ENCODE measurements at places on chromosomes 5 and 9.

DNA sequence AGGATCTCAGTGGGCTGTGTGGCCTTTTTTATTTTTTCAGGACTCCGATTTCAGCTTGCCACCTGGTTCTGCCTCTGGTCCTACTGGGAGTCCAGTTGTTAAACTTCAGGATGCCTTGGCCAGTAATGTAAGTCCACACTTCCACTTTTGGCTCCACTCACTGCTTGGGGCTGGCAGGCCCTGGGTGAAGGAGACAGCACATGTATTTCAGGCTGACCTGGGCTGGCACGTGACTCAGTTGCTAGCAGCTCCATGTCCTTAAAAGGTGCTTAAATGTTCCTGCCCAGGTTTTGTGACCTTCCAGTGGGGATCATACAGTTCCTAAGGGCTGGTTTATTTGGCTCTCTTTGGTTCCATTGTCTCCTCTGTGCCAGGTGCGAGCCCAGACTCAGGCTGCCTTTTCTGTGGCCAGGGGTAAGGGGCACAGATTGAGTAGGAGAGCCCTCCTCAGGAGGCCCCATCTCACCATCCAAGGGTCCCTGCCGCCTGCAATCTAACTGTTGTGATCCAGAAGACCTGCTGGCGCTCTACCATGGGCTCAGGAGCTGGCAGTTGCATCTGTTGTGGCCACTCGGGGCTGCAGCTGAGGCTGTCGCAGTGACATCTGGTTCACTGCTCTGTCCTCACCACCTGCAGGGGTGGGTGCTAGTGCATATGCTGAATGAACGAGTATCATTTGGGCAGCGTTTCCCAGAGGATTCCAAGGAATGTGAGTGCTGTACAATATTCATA, 19.2 kb upstream of the POMT1 start:
- no peak for DNase-seq

- no peak for DNase-seq
Measured at GRCh38 chr5:62791059-62791458, 212.4 kb downstream of the LRRC70 start.

DNA sequence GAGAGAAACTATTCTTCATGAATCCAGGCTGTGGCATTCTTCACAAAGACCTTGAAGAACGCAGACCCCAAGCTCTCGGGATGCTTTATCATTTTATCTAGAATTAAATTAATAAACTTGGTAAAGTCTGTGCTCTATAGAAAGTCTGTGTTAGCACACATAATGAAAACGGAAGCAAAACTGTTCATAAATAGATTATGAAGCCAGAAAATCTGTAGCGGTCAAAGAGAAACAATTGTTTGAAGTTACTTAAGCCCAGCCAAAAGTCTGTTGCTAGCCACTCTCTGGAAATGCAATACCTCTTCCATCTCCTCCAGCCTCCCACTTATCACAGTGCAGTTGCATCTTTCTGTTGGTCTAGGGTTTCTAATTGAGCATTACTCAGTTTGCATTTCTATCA, 375.9 kb downstream of the KIF4B start:
- DNase-seq = no peak

DNA sequence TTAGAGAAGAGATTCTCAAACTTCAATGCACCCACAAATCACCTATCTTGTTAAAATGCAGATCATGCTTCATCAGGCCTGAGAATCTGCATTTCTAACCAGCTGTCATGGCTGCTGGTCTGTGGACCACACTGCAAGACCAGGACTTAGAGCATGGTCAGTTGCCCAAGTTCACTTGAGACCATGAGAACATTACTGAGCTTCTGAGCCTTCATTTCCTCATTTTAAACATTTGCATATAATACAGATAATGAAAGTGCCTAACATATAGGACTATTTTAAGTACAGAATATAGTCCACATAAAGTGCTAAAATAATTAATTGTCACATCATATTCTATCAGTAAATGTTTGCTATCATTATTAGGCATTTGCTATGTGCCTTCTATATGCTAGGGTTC, 260.8 kb upstream of the TNC start:
- DNase-seq = no peak

- no peak for DNase-seq
Measured at GRCh38 chr5:33474931-33475499, 34.2 kb downstream of the TARS1 start.

DNA sequence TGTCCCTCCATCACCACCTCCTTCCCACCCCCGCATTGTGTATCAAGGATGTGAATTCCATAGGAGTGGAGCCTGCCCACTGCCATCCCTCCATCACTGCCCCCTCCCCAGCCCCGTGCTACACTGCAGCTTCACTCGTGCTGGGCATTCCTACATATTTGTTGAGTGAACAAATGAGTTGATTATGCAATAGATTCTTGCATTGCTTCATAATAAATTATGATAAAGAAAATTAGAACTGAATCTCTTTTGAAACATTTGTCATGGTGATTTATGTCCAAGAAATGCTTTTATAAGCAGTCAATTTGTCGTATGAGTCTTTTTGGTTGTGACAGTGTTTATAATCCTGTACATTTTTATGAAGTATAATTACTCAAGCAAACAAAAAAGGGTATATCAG, 83.2 kb downstream of the IRX1 start:
- DNase-seq = no peak

GRCh38 chr5:91712718-91713117, 329.6 kb upstream of the ARRDC3 start:
- DNase-seq = no peak

- no peak for DNase-seq
Measured at GRCh38 chr5:31990701-31991110, 183.4 kb downstream of the GOLPH3 start.

DNA sequence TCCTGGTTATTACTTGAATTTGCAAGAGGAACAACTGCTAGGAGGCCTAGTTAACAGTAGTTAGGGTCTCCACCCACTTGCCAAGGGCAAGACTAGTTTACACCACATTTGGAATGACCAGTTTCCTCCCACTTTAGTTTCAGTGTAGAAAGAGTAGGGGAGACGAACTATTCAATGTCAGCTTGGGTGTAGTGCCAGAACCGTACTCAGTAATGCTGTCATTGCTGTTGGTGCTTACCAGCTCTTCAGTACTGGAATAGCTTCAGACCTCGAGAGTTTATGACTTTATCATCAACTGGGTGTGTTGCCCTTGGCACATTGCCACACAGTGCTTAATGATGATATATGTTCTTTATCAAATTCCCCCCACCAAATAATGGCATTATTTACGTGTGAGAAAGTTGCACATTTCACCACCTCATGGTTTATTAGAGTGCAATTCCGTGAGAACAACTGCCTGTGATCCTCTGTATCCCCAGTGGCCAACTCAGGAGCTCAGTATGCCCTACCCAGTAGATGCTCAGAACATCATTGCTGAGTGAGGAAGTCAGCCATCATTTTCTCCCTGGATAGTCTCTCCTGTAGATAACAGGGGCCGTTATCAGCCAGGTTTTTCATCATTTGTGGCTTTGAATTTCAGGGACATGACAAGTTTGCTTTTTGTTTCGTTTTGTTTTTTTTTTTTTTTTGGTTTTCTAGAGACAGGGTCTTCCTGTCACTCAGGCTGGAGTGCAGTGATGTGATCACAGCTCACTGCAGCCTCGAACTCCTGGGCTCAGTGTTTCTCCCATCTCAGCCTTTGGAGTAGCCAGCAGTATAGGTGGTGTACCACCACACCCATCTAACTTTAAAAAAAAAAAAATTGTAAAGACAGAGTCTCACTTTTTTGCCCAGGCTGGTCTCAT, 67.3 kb downstream of the DOCK8 start:
- DNase-seq = no peak

DNA sequence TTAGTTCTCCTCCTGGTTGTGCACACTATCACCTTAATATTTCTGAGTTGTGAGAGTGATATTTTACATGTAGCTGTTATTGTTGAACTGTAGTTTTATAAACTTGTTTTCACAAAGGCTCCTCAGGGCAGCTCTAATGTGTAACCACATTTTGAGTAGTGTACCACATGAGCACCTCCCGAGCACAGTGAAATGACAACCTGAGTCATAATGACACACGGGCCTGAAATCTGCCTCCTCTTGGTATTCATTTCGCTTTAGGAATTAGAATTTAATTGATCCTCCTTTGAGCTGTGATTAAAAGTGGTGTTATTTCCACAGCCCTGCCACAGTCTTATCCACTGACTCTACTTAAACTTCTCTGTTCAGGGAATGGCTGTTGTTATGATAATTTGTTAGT, 7.9 kb downstream of the MTRR start:
- DNase-seq = no peak

GRCh38 chr5:149325166-149325735, 20.0 kb upstream of the GRPEL2 start:
- DNase-seq = no peak

- no peak for DNase-seq
Measured at GRCh38 chr5:15009420-15009819, 137.8 kb upstream of the ANKH start.

- DNase-seq = no peak
Measured at GRCh38 chr9:122124048-122124447, 30.9 kb upstream of the TTLL11 start.

DNA sequence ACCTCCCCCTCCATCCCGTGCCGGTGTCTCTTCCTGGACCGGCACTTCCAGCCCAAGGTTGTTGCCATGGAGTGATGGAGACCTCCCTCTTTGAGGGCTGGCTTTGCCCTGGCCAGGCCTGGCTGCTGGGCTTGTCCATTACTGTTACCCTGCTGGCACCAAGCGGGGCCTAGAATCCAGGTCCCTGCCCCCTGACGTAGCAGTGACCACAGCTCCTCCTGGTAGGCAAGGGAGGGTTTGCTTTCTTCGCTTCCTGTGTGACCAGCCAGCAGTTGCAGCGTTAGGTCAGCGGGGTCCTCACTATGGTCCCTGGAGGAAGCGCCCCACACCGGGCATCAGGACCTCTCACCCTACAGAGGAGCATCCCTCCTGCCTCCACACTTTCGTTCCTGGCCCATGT, 146.7 kb upstream of the COL5A1 start:
- DNase-seq = no peak

DNA sequence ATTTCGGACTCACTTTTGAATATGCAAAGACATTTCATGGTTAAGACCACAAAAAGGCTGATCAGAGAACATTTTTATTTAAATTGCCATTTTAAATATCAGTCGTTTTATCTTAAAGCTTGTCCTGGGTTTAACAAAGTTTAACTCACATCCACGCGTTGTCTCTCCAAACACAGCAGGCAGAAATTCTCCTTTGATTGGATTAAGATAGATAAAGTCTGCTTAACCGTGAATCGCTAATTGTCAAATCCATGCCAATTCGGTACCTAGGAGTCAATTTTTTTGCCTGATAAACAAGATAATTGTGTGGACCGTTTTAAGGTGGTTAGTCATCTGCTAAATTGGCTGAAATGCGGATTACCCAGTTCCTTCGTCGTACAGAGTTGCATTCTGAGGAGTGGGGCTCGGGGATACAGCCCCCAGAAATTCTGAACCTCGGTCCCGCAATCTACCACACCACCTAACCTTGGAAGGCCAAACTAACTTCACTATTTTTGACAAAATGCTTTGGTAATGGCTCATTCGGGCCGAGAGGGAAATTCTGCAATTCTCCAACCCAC, 665 bp upstream of the BTF3 start:
- DNase-seq = no peak

GRCh38 chr5:347712-348284, 26.3 kb downstream of the AHRR start:
- no peak for DNase-seq

DNA sequence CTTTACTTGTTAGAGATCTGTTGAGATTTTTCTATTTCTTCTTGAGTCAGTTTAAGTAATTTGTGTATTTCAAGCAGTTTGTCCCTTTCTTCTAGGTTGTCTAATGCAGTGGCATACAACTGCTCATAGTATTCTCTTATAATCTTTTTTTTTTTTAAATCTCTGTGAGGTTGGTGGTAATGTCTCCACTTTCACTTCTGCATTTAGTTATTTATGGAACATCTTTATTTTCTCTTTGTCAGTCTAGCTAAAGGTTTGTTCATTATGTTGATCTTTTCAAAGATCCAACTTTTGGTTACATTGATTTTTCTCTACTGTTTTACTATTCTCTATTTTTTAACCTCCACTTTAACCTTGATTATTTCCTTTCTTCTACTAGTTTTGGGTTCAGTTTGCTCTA, 13.8 kb downstream of the FOXE1 start:
- no peak for DNase-seq

DNA sequence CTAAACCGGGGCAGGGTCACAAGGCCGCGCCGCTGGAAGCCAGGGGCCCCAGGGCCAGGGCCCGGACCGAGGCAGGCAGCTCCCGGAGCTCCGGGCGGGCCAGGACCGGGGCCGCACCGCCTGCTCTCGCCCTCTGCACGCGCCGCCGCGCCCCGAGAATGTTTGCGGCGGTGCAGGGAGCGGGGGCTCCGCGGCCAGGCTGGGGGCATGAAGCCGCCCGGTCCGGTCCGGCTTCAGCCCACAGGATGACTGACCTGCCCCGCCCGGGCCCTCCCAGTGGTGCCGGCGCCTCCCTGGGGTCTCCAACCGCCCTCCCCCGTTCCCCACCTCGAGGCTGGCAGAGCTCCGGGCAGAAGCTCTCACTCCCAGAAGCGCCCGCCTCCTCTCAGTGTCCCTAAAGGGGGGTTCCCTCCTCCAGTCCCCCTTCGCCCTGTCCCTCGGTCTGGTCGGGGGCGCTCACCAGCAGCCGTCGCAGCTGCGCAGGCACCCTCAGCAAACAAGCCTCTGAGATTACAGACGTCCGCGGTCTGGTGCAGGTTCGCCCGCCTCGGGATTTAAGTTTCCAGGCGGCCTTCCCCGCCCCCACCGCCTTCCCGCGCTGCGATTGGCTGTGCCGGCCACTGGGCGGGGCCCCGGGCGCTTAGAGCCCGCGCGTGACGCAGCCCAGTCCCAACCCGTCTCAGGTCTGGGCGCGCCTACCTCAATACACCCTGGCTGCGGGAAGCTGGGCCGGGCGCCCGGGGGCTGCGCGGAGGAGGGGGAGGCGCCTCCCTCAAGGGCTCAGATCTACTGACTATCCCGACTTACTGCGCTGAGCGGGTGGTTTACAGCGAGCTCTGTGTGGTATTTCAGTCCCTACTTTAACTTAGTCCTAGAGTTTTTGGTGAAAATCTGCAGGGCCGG, at the start of gene CTSV:
Gene CTSV, minus strand, starts transcription at position 532 of the 903 bp plus-strand sequence. CDS start 1,099 bp downstream, outside the sequence.
- DNase-seq = peak; percentile 70

DNA sequence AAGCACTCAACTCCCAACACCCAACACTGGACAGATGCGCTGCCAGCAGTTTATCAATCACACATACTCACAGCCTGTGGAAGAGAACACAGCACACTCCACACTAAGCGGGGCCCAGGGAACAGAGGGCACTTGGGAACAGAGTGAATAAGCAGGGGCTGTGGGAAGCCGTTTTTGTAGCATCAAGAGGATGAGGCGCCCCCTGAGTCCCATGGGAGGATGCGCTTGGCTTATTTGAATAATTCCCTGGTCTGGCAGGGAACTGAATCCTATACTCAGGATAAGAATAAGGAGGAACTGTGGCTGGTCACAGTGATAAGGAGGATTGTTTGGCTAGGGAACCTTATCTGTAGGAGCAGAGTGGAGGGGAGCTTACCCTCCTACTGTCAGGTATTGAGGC, 96.1 kb upstream of the DNAH5 start:
- no peak for DNase-seq

DNA sequence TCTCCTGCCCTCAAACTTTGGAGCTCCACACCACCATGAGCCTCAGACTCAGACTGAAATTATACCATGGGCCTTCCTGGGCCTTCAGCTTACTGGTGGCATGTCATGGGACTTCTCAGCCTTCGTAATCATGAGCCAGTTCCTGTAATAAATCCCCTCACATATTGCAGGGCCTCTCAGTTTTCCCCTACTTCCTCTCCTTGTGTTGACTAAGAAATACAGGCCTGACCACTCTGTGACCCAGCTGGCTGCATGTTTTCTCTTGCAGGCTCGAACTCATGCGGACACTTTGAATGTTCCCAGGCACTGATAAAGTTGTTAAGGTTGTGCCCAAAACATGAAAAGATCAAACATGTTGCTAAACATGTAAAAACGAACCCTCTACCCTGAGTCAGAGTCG, 26.2 kb upstream of the SHC3 start:
- no peak for DNase-seq

Measured in CD4-positive, alpha-beta T cell treated with Interferon gamma for 1 hour (primary cell).